ENCODE measurements at places on chromosomes 11 and 22.

DNA sequence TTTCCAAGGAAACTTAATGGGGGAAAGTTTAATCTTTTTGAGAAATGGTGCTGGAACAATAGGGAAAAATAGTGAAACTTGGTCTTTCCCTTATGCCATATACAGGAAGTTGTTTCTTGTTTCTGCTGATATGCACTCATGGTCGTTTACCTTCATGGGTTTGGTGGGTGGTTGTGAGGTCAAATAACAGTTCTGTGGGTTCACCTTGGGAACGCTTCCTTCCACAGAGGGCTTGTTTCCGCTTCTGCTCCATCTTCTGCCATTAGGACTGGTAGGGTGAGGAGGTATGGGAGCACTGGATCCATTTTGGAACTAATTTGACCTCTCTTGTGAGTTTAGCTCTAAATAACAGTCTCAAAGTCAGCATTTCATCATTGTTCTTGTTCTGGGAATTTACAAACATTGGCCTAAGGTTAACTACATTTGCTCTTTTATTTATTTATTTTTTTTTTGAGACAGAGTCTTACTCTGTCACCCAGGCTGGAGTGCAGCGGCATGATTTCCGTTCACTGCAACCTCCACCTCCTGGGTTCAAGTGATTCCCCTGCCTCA is 17.6 kb upstream of the RELA start:
- DNase-seq: no peak

- DNase-seq: peak; percentile 62
Observed at GRCh38 chr11:15770798-15771414, 585.4 kb downstream of the SOX6 start.

DNA sequence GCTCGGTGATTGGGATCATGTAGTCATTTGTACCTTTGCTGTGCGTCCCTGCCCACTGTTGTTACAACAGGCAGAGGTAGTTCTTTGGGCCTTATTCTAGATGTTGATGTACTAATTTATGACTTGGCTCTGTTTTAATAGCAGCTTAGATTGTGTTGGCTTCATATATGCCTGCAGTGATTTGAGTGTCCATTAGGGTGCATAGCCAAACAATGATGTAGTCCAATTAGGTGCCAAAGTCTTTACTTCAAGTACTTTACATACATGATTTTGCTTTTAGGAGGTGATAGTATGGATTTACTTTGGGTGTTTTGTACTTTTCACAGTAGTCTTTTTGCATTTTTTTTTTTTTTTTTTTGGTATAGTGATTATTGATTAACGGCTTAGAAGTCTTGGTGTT is 46.4 kb downstream of the PPP6R3 start:
- DNase-seq: no peak

- DNase-seq: no peak
Observed at GRCh38 chr22:41949297-41949965, 2.5 kb upstream of the CENPM start.

DNA sequence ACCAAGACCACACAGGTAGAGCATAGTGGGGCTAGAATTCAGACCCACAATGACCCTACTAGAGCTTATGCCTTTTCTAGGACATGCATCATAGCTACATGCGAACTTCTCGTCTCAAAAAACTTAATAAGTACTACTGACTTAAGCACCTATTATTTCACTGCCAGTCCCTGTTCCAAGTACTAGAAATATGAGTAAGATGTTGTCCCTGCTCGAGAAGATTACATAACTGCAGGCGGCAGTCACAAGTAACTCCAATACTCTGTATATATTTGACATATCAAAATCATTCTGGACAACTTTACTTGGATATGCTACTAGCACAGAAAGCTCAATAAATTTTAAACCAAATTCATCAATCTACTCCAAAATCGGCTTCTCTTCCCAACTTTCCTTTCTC is 235.0 kb downstream of the TTC28 start:
- DNase-seq: no peak

- no peak for DNase-seq
Observed at GRCh38 chr11:115256397-115257197, 247.6 kb downstream of the CADM1 start.

DNA sequence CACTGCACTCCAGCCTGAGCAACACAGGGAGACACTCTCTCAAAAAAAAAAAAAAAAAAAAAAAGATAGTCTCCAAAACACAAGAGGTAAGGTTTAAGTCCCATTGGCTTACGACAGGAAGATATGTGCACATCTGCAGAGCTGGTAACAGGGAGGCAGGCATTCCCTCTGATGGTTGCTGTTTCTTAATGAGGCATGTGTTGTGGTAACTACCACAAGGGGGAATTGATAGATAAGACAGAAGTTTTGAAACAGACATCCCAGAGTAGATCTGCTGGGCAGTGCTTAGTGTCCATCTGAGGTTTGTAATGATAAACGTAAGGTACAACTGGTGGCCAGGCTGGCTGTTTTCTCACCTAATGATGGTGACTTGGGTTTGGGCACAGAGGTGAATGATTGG is 4.7 kb downstream of the EIF1AD start:
- DNase-seq: no peak
